Renal cortical epithelial cell (primary cell): ENCODE measurements at places on chromosomes 6 and 20. TPM values are rescaled to one million over a fixed set of nuclear protein-coding genes. Genes with fewer than 3 reads are reported as not detected.

EPM2A gene
- 8.0 and 10.6 TPM in 2 replicates for total RNA-seq

GRCh38 chr6:15876406-15876805 is 213.6 kb upstream of the DTNBP1 start:
- DNase-seq: peak; percentile 75

GRCh38 chr6:89299466-89299850 is 15.6 kb downstream of the GABRR2 start:
- DNase-seq: peak; percentile 59

DNA sequence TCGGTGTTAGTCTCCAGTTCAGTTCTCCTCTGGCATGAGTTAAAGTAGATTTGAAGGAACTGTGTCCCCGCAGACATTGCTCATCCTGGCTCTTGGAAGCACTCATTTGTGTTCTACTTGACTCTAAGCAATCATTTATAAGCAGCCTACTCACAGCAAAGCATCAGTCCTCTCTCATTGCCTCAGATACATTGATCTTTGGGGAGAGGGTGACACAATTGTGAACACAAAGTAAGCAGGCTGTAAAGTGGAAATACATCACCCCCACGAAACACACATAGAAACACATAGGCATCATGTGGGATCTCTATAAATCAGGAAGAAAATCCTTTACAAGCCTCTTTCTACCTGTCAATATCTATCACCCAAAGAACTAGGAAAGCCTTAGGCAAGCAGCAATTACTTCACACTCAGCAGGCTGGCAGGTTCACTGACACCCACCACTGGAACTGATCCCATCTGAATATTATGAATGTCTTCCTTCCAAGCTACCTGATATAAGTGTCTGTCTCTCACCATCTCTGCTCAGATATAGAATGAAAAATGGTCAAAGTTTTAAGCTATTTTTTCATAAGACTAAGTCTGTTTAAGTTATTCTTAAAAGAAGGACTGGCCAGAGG is 675.8 kb downstream of the HACE1 start:
- no peak for DNase-seq

- DNase-seq: no peak
These were observed 27.1 kb downstream of the MRPL14 start for GRCh38 chr6:44100088-44100550.

GRCh38 chr6:10341605-10342004 is 73.3 kb downstream of the TFAP2A start:
- no peak for DNase-seq

- DNase-seq: no peak
These were observed 77.8 kb downstream of the COL9A1 start for GRCh38 chr6:70225055-70225454.

GRCh38 chr20:62804627-62805154 is at the start of gene OGFR:
Gene OGFR (plus strand): TSS chr20:62804835. CDS start chr20:62804860, 25 bp downstream.
- no peak for DNase-seq

GRCh38 chr6:144898741-144899140 is 613.6 kb downstream of the UTRN start:
- DNase-seq: no peak

GRCh38 chr6:43491750-43492661 is 14.6 kb downstream of the TJAP1 start:
- DNase-seq: peak; percentile 50

- DNase-seq: peak; percentile 96
These were observed 34.8 kb downstream of the IYD start for GRCh38 chr6:150403458-150404246.

GRCh38 chr6:152223636-152224035 is 413.5 kb downstream of the SYNE1 start:
- DNase-seq: no peak
